ENCODE measurements at places on chromosomes 2 and 18.

GRCh38 chr18:10025711-10026670 is 112.2 kb downstream of the VAPA start:
- DNase-seq = no peak

DNA sequence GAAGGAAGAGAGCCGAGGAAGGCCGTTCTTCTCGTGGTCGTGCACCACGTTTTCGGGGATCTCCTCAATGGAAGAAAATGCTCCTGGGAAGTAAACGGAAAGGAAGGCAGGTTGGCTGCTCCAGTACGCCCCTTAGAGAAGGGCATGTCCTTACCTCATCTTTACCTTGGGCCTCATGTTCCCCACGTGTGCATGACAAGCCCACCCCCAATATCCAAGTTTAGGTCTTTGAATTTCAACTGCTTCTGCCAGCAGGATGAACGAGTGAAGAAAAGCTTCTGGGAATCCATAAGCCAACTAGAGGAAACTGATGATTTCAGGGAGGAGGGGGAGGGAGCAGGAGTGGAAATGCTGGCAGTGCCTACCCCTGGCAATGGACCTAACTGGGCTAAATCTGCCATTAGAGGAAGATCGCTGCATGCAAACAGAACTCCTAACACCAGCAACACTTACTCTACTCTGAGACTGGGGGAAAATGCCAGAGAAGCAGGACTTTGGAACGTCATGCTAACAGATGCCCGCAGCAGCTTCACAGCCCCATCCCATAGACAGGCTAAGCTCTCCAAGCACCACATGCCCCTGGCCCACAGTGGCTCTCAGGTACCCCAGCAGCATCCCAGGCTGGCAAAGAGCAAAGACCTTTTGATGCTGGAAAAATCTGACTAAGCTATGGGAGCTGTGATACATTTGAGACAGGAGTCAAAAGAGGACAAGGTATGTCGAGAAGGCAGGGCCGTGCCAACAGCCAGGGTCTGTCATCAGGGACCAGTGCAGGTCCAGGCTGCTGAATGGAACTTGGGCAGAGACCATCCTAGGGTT is 21.7 kb downstream of the CHST10 start:
- DNase-seq = no peak

GRCh38 chr2:226489775-226490541 is 309.7 kb downstream of the IRS1 start:
- DNase-seq = no peak

- DNase-seq = no peak
Measured at GRCh38 chr2:133365117-133365516, 203.1 kb downstream of the NCKAP5 start.

DNA sequence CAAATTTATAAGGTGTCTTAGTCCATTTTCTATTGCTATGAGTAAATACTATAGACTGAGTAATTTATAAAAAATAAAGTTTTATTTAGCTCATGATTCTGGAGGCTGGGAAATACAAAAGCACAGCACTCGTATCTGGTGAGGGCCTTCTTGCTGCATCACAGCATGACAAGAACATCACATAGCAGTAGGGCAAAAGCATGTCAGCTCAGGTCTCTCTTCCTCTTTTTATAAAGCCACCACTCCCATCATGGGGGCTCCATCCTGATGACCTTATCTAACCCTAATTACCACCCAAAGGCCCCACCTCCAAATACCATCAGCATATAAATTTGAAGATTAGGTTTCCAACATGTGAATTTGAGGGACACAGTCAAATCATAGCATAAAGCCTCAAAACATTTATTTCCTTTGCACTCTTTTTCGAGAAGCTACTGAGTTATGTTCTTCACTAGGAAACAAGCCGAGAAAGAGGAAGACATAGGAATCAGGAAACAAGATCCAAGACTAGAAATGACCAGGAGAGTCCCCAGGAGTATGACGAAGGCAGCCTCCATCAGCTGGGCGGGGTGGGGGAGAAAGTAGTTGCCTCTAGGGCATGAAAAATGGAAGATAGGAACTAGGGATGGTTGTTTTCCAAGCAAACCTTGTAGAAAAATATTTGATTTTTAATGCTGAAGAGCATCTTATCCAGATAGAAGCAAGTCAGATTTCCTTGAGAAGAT is 24.1 kb upstream of the NABP1 start:
- DNase-seq = no peak

GRCh38 chr2:176814740-176815367 is 397.7 kb upstream of the HNRNPA3 start:
- DNase-seq = no peak

DNA sequence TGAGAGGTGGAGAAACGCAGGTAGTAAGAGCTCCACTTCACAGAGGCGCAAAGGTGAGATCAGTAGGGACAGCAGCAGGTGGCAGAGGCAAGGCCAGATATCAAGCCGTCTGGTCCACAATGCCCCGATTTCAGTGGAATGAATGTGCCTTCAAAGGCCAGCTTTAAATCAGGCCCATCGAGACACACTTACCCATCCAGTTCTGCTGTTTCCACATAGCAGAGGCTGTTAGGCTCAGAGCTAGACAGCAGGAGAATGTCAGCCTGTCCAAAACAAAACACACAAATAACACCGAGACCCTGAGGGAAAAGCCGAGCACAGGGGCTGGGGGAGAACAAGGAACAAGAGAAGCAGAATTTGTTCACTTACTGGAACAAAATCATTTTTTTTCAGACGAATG is 75.8 kb upstream of the NARS1 start:
- DNase-seq = no peak

DNA sequence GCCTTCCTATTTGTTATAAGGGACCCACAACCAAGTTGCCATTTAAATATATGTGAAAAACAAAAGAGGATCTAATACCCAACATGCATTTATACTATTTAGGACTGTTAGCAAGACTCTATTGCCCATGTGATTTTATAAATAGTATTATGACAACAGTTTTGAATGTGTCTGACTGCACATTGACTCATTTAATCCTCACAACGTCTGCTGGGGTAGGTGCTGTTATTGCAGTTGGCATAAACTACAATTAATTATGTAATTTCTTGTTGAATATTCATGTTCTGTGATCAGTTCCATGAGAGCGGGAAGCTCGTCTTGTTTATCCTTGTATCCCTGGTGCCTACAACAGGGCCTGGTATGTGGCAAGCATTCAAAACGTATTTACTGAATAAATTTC is 53.7 kb downstream of the SH2D6 start:
- no peak for DNase-seq

DNA sequence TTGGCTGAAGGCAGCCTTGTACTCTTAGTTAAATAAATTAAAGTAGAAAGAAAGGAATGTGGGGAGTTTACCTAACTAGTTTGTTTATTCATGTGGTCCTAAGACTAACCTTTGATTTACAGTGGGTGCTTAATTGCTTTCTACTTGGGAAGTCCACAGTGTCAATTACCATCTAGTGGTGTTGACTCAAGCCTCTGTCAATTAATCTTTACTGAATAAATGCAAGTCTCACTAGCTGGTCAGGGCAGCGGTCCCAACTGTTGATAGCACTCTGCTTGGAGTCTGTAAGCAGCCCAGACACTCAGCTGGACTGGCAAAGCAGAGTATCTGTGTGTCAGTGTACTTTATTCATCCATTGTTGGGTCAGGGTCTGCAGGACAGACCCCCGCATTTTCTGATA is 15.8 kb downstream of the ZNF514 start:
- DNase-seq = no peak

DNA sequence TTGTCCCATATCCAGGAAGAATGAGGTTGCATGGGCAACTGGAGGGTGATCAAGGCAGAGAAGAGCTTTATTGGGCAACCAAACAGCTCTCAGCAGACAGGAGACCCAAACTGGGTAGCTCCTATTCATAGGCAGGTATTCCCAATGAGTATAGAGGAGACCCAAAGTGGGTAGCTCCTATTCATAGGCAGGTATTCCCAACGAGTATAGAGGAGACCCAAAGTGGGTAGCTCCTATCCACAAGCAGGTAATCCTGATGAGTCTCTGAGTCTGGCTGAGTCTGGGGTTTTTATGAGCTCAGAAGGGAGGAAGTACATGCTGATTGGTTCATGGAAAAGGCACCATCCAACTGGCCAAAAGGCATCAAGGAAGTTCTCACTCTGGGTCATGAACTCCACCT is 5.3 kb upstream of the GORASP2 start:
- no peak for DNase-seq

GRCh38 chr18:12376034-12376753 is 833 bp downstream of the AFG3L2 start:
- DNase-seq = no peak

DNA sequence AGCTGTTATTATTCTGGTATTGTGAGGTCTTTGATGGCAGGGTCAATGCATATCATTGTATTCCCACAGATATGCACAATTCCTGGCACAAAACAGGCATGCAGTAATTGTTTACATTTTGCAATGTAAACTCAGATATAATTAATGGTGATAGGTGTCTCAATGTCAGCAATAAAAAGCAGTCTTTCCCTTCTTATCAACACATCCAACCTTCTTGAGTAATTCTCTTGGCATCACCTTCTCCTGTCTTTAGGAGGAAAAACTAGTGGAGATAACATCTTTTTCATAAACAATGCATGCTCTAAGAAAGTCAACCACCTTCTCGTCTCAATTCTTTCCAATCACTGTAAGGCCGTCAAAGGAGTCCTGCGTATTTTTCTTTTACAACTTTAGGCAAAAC is 313.3 kb upstream of the GULP1 start:
- DNase-seq = no peak

- DNase-seq = no peak
Measured at GRCh38 chr2:60478660-60479059, 74.8 kb downstream of the BCL11A start.

- no peak for DNase-seq
Measured at GRCh38 chr2:240462073-240462706, 26.7 kb downstream of the GPC1 start.

- no peak for DNase-seq
Measured at GRCh38 chr2:36493306-36493705, 104.7 kb downstream of the FEZ2 start.

DNA sequence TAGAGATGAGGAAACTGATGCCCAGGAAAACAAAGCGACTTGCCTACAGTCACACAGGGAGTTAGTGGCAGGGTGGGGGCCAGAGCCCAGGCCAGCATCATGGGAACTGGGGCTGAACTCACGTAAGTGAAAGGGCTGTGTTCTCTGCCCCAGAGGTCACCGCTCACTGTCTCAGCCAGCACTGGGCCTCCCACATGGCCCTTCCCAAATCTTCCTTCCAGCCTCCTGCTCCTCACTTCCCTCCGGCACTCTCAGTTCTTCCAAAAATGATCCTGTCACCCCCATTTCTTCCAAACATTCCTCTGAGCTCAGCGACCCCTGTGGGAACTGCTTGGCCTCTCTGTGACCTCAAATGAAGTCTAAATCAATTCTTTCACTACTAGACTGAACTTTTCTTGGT is 90.5 kb upstream of the TMEM247 start:
- no peak for DNase-seq

DNA sequence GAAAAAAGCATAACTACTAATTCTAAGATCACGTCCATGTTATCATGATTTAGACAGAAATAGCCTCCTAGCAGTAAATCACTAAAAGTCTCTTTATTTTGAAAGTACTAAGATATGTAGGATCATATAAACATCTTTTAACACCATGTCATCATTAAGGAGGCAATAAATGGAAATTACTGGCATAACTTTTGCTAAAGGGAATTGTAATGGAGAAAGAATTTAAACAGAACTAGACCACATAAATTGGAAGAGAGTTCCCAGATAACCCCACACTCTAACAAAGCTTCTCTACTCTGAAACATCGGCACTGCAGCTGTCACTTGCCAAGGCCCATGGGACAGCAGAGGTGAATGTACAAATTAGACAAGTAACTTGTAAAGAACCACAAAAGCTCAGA is 29.5 kb downstream of the STK39 start:
- DNase-seq = no peak

DNA sequence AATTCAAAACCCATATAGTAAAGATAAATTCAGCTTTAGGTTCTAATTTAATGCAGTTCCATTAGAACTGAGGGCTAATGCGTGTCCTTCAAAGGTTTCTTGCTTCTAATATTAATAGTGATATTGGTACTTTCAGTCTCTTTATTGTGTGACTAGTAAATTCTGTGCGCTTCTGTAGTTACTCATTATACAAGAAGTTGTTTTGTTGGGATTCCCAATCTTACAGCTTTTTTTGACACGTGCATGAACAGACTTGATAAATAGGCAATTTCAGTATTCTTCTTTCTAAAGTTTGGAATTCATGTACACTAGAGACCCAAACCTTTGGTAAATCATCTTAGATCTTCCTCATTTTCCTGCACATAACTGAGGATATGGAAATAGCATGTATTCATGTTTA is 71.8 kb downstream of the HAUS1 start:
- no peak for DNase-seq

- no peak for DNase-seq
Measured at GRCh38 chr2:160575368-160575767, 81.8 kb upstream of the RBMS1 start.

DNA sequence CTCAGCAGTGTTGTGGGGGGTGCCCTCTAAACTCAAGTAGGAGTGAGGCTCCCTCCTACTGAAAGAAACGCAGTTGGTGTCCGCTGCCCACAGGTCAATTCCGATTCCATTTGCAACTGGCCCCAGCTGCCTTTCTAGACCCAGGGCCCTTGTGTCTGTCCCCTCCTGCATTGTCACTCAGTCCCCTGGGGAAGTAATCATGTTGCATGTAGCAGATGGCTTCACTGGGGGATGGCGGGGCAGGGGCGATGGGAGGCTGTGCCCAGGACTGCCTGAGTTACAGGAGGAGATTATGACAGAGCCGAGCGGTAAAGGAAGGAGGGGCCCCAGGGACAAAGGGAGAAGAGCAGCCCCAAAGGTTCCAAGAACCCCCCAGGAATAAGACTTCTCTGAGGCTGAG is 62.5 kb upstream of the SH3RF3 start:
- no peak for DNase-seq

DNA sequence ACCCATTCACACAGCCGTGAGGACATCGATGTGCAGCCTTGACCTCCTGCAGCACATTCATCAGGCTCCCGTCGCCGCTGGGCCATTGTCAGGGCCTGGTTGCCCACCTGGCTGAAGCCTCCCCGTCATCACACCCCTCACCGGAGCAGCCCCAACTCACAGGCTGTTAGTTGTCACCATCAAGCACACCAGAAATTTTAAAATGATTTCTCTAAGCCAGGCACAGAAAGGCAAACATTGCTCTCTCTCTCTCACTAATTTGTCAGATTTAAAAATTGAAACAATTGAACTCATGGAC is 167.1 kb downstream of the RTP5 start:
- DNase-seq = no peak

DNA sequence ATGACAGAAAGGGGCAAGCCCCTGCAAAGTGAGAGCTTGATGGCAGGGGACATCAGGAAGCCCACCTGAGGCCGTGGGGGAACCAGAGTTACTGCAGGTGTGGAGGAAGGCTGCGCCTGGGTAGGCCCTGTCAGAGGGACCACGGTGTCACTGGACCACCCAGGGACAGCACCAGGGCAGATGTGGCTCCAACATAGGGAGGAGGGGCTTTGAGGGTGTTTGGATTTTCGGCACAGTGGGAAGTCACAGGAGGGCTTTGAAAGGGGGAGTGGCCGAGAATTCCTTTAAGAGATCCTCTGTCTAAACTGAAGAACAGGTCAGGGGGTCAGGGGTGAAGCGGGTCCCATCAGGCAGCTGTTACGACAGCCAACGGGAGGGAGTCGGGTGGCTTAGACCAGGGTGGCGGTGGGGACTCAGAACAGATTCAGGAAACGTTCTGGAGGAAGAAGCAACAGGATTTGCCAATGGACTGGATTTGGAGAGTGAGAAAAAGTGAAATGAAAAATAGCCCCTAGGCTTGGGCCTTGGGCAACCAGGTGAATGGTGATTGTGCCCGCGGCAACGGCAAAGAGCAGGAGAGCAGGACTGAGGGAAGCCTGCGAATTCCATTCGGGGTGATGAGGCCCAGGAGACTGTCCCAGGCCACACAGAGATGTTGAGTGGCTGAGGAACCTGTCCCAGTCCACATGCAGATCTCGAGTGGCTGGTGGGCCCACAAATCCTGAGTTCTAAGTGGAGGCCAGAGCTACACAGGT is 166.1 kb downstream of the LAMA1 start:
- DNase-seq = no peak

Data from activated T-cell treated with anti-CD3 and anti-CD28 coated beads for 1 hour (primary cell).